ENCODE measurements at places on chromosomes 5 and 9.

GRCh38 chr5:168364750-168365550 lies 73.5 kb downstream of the WWC1 start:
- no peak for DNase-seq

- DNase-seq: no peak
These were observed 67.2 kb upstream of the IER5L start for GRCh38 chr9:129245276-129245675.

DNA sequence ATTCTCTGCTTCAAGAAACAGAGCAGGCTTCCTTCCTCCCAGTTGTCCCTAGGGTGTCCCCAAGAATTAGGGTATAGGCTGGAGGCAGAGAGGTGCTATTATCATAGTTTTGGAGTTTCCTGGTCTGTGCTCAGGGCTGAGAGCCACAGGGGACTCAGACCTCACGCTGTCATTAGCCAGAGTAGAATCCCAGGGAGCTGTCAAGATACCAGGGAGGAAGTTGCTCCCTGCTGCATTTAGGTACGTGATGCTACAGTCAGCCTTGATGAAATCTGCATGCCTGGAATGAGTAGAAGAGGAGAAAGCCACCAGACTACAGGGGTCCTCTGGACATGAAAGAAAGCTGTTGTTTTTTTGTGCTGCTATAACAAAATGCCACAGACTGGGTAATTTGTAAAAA lies 273.2 kb downstream of the SH3GL2 start:
- DNase-seq: no peak

- DNase-seq: no peak
These were observed 303.2 kb downstream of the OSTF1 start for GRCh38 chr9:75391497-75391896.

DNA sequence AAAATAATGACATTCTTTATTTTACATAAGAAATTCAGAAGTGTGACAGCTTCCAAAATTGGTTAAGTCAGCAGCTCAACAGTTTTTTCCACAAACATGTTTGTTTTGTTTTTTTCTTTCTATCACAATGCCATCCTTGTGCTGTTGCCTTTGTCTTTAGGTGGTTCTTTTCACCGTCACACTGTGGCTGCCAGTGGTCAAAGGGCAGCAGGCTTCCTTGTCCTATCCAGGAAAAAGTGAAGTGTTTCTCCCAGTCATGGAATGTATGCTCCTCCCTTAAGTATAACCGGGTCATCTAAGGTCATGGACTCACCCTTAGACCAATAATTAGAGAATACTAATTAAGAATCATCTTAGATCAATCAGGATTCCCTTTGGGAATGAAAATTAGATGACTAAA lies 87.4 kb downstream of the SREK1 start:
- DNase-seq: no peak

Measured in hematopoietic multipotent progenitor cell treated with erythropoietin and hydrocortisone succinate and interleukin-3 and kit ligand, for 8 days (in vitro differentiated cells).